ENCODE measurements at places on chromosomes 6 and 20. TPM values are rescaled to one million over a fixed set of nuclear protein-coding genes. Genes with fewer than 3 reads are reported as not detected.

DNA sequence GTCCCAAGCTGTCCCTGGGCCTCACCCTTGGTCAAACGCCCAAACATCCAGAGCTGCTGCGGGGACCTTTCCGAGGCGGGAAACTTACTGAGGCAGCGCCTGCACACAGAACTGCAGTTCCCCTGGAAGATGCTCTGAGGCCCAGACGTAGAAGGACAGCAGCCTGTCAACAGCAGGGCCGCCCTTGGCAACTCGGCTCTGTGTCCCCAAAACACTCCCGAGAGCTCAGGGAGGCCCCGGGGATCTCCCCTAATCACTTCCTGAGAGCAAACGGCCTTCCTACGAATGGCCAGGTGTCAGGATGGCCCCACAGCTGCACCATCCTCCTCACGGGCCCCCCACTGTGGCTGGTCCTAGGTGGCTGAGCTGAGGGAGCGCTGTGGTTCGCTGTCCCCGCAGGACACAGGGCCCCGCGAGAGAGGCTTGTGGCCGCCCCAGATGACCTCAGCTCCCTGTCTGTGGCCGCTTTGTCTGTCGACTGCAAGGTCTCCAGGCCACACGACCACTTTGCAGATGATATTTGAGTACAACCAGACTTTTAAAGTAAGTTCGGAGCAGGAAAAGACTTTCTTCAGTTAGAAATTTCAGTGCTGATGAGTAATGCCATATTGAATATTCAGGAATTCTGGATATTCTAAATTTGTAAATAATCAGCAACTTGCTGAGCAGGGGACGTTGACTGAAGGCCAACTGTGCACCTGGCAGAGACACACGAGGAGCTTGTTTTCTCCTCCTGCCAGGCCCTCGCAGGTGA is 46.0 kb downstream of the DLL1 start:
- no peak for DNase-seq

GRCh38 chr6:144824018-144824417 is 538.9 kb downstream of the UTRN start:
- no peak for DNase-seq

GRCh38 chr6:1770435-1770843 is 160.7 kb downstream of the FOXC1 start:
- DNase-seq = peak; percentile 64

DNA sequence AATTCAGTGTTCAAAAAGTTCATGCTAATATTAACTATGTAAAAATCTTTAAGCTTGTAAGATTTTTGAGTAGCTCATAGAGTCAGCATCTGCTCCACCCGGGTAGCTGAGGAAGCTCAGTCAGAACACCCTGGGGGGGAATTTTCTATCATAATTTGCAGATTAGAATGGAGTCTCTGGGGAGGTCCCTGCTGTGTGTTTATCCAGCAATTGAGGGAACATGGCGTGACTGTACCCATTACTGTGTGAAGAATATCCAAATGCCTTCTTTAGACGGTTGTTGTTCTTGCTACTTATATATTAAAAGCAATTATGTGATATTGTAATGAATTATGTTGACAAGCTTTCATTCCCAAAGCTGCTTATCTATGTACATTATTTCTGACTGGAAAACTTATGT is 64.8 kb downstream of the AIG1 start:
- DNase-seq = no peak

DNA sequence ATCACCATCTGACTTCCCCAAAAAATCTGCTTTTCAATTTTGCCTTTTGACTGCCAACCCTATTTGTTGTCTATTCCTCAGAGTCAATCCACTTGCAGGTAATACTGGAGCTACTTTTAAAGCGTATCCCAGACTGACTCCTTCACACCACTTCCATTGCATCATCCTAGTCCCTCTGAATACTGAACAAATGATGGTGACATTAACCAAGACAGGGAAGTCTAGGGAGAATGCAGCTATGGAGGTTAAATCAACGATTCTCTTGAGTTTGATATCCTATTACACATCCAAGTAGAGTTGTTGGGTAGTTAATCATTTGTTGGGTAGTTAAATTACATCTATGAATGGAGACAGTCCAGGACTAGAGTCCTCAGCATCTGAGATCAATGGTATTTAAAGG is 2.0 kb downstream of the OGFRL1 start:
- DNase-seq = no peak

GRCh38 chr6:134421501-134421900 is 103.6 kb upstream of the SGK1 start:
- no peak for DNase-seq

DNA sequence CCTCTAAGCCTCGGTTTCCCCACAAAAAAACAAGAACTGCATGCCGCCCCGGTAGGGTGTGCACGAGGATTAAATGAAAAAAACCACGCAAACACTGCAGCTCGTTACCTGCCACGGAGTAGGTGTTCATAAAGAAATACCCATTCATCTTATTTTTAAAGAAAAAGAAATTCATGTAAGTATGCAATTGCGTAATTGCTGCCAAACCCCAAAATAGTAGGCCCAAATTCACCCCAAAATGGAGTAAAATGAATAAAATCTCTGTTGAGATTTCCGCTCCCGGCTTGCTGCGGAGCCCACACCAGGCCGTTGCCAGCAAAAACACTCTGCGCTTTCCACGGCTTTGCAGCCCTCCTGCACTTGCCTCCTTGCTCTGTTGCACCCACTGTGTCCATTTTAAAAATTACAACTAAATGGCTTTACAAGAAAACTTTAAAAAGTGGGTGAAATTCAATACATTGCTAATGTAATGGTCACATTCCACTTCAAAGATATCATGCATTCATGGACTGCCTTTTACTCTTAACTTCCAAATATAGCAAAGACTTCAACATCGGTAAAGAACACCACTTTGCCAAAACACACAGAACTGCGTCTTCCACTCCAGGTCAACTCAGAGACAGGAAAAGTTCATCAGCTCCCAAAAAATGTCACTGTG is 125.0 kb downstream of the ZMYND8 start:
- no peak for DNase-seq

- no peak for DNase-seq
These were observed 280 bp downstream of the SPATA2 start for GRCh38 chr20:49915118-49915379.

- no peak for DNase-seq
These were observed 188.6 kb downstream of the DTNBP1 start for GRCh38 chr6:15474196-15474595.

DNA sequence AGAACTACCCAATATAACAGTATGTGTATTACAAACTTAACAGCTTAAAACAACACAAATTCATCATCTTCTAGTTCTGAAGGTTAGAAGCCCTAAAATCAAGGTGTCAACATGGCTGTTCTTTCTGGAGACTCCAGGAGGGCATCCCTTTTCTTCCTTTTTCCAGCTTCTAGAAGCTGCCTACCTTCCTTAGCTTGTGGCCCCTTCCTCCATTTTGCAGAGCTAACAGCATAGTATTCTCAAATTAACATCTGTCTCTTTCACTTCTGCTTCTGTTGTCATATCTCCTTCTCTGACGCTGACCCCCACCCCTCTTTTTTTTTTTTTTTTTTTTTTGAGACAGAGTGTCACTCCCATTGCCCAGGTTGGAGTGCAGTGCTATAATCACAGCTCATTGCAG is 52.8 kb upstream of the AKIRIN2 start:
- no peak for DNase-seq

- DNase-seq = no peak
These were observed 89.2 kb downstream of the ARID1B start for GRCh38 chr6:156866220-156867015.

MOXD1 gene
- total RNA-seq = not detected

DNA sequence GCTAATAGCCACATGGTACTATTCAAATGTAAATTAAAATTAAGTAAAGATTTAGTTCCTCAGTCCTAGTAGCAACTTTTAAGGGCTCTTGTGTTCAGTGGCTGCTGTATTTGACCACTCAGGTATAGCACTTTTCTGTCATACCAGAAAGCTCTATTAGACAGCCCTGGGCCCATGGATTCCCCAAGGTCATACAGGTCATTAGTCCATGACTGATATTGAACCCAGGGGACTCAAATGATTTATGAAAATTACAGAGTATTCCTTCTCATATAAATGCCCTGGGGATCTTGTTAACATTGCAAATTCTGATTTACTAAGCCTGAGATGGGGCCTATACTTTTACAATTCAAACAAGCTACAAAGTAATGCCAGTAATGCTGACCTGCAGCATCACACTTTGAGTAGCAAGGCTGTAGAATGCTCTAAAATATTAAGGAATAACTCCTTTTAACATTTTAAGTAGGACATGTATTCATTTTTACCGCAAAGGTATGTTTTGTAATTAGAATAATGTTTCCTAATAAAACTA is 29.6 kb downstream of the RNF217 start:
- DNase-seq = no peak

GJA1 gene
- total RNA-seq = not detected

GRCh38 chr20:50317609-50318008 is 127.0 kb downstream of the CEBPB start:
- DNase-seq = no peak

CDH4 gene
- total RNA-seq = not detected

DNA sequence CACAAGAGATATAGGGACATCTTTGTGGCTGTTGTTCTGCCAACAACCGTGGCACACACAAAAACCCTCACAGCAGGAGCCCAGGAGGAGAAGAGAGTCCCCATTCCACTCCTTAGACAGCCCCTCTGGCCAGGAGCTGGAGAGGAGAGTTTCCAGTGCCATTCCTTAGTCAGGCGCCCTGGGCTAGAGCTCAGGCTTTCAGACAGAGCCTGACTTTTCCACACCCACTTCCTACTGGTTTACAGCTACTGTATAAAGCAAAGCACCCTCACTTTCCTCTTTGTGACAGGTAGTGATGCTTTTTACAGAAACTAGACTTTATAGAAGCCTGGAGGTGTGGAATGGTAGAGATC is 145.9 kb downstream of the SYCP2 start:
- DNase-seq = no peak

DNA sequence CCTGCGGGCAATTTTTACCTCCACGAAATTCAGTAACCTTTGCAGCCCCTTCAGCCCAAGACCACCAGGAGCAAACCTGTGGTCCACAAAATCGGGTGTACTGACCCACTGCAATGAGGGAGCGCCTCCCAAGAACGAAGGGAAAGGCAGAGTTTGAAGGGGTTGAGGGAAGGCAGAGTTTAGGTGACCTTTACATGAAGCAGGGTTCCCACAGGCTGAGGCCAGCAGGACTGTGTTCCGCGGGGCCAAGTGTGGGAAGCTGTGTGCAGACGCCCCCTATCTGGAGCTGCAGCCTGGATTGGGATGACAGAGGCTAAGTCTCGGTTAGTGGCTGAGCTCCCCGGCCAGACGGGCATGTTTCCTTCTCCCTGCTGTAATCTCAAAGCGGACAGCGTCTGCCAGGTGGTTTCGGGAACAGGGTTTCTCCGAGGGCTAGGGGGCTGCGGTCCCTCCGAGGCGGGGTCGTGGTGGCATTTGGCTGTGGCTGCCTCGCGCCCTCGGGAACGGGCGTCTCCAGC is 826 bp upstream of the PYGB start:
- DNase-seq = no peak

GRCh38 chr6:15872241-15873103 is 209.6 kb upstream of the DTNBP1 start:
- DNase-seq = no peak

HACE1 gene
- total RNA-seq = 11.9 TPM
